ENCODE measurements at places on chromosomes 12 and 14.

DNA sequence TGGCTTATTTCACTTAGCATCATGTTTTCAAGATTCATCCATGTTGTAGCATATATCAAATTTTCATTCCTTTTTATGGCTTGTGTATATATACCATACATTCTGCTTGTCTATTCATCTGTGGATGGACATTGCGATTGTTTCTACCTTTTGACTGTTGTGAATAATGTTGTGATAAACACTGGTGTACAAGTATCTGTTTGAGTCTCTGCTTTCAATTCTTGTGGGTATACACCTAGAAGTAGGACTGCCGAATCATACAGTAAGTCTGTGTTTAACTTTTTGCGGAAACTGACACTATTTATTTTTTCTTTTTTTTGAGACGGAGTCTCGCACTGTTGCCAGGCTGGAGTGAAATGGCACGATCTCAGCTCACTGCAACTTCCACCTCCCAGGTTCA lies 19.6 kb upstream of the RPS6KA5 start:
- no peak for DNase-seq

DNA sequence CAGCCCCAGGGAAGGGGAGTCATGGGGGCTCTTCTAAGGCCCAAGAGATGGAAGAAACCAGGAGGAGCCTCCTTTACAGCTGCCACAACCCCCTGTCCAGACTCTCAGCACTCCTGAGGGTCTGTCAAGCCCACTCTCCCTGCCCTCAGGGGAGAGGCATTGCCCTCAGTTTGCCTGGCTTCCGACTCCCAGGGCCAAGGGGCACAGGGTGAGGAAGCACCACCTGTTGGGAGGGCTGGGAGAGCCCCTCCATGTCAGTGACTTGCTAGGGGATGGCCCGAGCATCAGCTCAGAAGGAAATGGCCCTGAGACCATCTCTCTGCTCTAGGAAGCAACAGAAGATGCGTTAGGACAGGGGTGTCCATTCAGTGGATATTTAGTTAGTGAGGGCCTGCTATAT lies 36.1 kb downstream of the LTBP2 start:
- DNase-seq, result no peak

DNA sequence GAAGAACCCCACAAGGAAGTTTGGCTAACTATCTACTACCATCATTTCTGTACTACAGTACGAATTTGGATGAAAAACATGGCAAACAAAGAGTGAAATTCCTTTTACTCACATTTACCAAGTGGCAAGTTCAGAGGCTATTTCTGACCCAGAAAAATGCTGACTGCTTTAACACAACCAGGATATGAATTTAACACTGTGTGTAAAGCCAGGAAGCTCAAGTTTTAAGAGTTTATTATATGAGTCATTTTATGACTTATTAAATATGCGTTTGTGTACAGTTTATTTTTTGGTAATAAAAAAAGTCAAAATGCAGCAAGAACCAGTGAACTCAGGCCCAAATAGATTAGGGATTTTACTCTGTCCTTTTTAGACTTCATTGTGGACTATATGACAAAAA lies 58.4 kb upstream of the STAC3 start:
- peak; percentile 65 for DNase-seq

DNA sequence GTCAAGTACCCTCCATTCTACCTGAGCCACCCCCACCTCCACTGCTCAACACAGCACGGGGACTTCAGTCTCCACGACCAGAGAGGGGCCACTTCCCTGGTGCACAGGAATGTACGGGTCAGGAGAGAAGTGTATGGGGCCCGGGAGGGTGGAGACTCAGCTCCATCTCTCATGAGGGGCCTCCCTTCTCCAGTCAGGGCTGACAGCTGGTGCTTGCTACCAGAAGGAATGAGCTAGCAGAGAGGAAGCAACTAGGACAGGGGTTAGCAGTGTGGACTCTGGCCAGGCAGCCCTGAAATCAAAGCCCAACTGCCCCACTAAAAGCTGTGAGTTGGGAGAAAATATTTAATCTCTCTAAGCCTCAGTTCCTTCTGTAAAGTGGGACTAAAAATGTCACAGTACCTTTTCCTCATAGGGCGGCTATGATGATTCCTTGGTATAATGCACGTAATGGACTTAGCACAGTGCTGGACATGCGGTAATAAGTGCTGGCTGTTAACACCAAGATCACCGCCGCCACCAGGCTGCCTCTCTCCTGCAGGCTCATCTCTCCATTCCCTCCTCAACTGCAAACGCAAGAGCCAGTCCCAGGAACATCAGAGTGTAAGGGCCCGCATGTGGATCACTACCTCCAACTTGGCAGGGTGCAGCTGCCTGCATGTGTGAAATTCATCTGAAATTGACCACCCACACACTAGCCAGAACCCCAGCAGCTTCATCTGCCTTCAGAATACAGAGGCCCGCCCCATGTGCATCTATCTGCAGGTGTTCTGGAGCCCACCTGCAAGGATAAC lies 14.6 kb downstream of the ACTN1 start:
- peak; percentile 60 for DNase-seq

- DNase-seq, result no peak
These were observed 43.5 kb downstream of the LRTM2 start for GRCh38 chr12:1863823-1864222.

- DNase-seq, result no peak
These were observed 45.7 kb downstream of the DICER1 start for GRCh38 chr14:95111507-95112164.

- no peak for DNase-seq
These were observed 30.2 kb downstream of the OSBPL8 start for GRCh38 chr12:76529226-76529918.

- peak; percentile 22 for DNase-seq
These were observed 10.8 kb downstream of the NAV3 start for GRCh38 chr12:77841521-77841920.

- DNase-seq, result no peak
These were observed 44.2 kb upstream of the EMP1 start for GRCh38 chr12:13152281-13152680.

DNA sequence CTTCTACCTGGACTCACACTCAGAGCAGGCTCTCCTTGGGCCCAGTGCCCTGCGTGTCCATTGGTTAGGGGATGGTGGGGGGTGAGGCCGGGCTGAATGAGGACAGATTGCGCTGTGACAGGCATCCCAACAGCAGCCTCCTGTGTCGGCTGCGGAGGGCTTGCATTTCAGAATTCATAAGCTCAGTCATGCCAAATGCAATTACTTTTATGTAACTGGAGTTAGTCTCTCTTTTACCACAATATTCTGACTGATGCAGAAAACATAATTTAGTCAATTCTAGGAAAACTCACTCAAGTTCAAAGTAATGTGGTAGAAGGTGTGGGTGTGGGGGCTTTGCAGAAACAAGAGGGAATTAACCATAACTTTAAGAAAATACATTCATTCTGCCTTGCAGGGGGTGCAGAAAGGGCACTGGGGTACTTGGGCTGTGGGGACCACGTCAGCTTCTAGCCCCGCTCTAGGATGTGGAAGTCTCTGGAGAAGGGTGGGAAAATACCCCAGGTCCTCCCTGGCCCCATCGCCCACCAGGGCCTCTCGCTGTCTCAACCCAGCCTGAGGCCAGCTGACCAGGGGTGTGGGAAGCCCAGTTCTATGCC lies 257.7 kb downstream of the ADGRD1 start:
- no peak for DNase-seq

DNA sequence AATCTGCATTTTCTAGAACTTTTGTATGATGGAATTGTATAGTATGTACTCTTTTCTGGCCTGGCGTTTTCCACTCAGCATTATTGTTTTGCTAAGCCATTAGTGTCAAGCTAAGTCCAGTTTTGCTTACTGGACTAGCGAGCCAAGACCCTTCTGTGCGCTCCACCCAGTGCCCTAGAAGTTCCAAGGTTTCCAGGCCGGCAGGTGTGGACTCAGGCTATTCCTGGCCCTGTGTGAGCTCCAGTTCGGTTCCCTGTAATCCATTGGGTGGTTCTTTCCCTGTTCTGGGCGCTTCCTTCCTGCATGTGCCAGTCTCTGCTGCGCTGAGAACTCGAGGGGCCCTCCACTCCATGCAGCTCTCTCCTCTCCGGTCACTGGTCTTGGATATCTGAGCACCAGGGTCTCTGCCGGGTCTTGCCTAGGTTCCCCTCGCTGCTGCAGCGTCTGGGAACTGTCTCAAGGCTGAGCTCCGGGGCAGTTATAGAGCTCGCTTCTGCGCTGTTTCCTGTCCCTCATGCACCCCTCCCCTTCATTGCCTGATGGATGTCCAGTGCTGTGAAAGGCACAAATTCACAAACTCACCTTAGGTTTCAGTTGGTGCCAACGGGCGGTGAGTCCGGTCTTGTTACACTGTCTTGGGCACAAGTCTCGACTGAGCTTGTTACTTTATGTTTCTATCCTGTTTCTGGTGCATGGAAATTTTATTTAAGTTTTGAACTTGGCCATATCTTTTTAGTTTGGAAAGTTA lies 100.8 kb downstream of the ADGRD1 start:
- DNase-seq, result no peak

DNA sequence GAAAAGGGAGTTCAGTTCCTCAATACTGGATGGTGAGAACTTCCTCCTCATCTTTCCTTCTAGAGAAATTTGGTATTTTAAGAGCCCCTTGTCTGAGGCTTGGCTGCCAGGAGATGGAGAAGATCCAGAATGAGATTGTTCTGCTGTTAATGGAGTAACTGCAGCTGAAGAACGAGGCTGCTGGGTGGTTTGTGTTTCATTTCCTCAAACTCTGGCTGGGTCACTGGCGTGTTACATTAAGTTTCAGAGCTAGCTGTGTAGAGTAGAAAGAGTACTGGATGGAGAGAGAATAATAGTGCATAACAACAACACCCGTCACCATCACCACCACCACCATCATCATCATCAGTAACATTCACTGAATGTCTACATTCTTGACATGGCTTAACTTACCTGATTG lies 325.0 kb upstream of the TBX3 start:
- no peak for DNase-seq

GRCh38 chr14:103022685-103023044 lies 34.7 kb downstream of the CDC42BPB start:
- DNase-seq, result no peak

DNA sequence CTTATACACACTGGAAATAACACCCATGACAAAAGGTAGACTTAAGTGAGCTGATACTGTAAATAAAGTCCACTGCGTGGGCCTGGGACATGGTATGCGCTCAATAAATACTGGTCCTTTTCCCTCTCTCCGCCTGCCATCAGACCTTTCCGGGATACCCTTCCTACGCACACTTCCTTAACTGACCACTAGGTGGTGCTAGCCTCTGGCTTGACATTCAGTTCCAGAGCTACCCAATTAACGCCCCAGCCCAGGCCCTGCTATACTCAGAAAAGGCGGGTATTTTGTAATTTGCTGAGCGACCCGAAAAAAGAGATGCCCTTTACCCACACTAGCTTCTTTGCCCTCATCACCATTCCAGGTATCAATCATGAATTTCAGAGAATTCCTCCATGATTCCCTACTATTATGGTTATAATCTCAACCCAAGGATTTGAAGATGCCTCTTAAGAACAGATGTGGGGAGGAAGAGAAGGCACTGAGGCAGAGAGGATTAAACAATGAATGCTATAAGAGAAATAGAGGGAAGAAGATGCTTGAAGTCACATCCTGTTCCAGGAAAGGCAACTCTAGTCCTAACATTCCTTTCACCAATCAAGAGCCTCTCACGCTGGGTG lies 3.9 kb upstream of the LRP1 start:
- DNase-seq, result peak; percentile 84

DNA sequence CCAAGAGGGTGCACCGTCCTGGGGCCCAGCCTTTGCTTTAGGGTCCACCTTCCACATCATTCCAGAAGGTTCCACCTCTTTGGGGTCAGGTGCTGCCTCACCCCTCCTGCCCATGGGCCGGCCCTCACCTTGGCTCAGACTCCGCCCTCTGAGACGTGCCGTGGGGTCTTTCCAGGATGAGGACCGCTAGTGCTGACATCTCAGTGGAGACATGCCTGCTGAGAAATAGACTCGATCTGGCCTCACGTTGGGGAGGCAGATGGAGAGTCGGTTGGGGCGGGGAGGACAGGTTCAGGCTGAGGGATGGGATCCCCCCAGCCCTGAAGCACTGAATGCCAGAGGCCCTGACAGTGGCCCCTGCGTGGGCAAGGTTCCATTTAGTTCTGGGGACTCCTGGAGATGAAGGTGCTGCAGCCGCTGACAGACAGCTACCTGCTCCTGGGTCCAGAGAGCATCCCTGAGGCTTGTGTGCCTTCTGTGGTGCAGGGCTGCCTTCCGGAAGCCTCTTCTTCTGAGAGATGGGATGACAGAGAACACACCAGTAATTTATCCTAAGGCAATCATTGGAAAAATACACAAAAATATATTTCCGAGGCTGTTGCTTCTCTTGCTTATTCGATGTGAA lies 185.3 kb downstream of the KIF26A start:
- DNase-seq, result no peak

GRCh38 chr14:100111931-100112704 lies 46.9 kb downstream of the EVL start:
- no peak for DNase-seq

DNA sequence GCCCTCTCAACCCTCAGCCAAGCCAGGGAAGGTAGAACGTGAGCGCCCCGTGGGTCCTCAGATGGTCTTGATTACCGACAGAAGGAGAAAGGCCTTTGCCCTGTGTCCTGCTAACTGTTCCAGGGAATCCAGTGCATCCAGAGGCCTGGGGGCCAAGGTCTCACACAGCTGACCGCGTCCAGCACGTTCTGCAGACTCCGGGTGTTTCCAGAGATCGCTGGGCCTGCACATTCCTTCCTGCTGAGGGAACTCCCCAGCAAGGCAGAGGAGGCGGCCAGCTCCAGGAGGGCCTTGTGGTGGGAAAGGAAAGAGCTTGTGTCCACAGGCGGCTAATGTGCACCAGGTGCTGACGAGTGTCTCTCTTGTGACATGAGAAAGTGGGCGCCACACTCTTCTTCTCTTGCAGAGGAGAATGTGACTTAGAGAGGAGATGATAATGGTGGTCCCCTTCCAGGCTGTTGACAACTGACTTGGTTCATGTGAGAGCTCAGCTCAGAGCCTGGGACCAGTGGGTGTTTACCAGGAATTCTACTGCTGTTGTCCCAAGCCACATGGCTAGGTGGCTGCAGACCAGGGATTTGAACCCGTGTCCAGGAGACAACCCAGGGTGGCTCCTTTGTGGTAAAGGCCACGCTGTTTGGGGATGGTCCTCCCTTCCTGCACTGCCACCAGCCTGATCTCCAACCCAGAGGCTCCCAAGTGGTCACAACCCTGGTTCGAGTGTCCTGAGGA lies 46.8 kb upstream of the DLK1 start:
- DNase-seq, result peak; percentile 37

DNA sequence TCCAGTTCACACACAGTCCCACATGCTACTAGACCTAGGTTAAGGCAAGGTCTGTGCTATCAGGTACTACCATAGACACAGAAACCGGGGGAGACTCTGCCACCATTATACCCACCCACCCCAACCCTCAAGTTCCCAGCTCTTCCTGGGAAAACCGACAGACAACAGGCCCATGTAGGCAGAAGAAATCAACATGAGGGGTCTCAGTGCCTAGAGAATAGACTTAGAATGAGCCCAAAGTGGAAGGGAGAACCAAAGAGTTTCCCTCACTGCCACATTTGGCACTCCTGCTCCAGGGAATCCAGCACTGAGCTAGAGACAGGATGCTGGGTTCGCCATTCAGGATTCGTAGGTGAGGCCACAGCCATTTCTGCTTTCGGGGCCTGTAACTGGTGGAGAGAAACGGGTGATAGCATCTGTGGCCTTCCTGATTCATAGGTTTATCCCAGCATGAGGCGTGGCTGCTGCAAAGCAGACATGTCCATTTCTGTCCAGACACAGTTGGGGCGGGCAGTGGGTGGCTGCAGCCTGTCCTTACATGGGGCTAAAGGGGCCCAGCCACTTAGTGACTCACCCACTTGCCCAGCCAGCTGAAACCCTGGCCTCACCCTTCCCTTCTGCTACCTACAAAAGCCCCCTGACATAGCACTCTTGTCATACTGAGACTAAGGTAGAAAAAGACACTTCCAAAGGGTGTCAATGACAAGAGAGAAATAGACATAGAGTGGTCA lies 69.4 kb downstream of the IRF2BPL start:
- DNase-seq, result no peak

All from cardiac fibroblast (primary cell).